AG08395 (cell line): ENCODE measurements at places on chromosomes 2 and 18.

- no peak for DNase-seq
These were observed 6.9 kb upstream of the SLC11A1 start for GRCh38 chr2:218375212-218375611.

DNA sequence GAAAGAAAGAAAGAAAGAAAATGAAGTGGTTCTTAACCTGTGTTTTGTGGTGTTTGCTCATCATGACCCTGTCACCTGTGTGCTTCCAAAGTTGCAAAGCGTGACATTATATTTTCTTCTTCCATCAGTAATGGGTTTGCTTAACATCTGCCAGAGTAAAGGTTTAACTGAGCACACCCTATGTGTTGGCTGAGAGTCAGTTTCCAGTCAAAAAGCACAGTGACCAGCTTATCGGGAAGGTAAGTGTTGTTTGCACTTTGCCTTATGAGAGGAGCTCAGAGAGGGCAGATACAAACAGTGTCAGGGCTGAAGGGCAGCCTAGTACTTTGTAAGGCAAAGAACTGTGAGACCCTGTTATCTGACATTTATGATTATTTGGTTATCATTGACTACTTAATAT, 406.2 kb upstream of the CWC22 start:
- DNase-seq: no peak

DNA sequence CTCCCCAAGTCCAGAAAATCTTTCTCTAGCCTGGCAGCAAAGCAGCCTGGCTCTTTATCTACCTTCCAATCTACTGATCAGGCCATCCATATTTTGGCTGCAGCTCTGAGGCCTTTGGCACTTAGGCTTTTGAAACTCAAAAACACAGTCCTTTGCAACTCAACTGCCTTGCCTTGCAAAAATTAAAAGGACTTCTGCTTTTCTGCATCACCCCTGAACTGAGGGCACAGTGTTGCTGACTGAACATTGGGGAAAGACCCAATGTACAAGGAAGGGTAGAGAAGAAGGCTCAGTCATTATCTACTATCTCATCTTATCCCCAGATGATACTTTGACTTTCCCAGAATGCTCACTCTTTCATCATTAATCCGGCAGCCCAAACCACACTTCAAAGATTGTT, 625.5 kb downstream of the ARHGAP15 start:
- DNase-seq: no peak

DNA sequence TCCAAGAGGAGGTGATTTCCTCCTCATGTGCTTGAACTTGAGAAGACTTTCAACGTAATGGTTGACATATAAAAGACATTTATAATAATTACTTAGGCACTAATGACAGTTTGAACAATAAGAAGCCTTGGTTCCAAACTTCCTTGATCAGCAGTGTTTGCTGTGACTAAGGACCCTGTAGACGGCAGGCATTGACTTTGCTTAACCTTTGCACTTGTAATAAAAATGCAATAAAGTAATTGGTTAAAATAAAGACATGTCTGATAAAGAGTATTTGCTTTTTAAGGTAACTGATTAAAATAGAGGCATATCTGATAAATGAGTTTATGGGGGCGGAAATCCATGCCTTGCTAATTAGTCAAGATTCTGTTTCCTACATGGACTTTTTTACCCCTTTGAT, 82.2 kb upstream of the ST8SIA3 start:
- no peak for DNase-seq

DNA sequence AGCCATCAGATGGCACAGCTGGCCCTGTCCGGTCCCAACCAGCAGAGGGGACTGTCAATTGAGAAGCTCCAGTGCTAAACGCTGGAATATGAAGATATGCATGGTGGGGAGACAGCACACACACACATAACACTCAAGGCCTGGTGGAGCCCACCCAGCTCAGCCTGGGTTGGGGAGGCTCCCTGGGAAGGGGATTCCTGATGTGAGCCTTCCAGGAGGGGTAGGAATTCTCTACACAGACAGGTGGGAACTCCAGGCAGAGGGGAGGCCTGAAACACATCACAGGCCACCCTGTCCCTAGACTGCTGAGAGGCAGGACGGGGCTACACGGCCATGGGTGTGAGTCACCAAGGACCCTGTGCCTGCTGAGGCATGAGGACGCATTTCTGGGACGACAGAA, 49.4 kb upstream of the SH3RF3 start:
- DNase-seq: no peak

DNA sequence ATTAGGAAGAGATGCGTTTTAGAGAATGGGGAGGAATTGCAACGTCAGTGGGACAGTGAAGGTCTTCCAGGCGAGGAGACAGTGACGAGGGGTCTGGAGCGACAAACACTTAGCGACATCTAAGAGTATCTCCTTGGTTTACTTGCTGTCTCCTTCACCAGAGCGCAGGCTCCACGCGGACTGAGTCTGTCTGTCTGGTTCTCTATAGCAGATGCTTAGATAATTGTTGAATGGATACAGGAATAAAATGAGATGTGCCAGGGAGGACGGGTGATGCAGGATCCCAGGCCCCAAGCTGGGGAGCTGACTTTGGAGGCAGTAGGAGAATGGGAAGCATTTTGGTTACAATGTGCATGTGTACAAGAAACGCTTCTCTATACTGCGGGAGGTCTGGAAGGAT, 56.9 kb upstream of the SMAD7 start:
- DNase-seq: no peak
